Left renal pelvis (tissue), 4 donors: ENCODE measurements at places on chromosomes 12 and 14.

DNA sequence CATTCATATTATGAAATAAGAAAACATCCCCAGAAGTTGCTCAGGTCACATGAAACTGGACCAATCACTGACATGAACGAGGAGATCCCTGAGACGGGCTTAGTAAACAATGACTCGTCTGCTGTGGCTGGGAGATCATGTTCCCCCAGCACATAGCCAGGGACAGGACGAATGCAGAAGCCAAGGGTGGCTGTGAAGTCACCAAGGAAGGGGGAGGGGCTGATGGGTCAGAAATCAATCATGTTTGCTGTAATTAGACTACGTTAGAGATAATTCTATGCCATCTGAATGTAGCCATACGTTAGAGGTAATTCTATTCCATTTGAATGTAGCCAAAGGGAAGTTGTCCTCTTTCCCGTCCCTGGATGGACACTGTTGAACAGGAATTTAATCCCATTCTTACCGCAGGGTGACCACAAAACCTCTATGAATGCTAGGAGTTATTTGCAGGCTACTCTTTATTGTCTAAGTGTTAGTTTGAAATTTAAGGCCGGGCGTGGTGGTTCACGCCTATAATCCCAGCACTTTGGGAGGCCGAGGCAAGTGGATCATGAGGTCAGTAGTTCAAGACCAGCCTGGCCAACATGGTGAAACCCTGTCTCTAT is 332.9 kb downstream of the TMEM132D start:
- DNase-seq: no peak

DNA sequence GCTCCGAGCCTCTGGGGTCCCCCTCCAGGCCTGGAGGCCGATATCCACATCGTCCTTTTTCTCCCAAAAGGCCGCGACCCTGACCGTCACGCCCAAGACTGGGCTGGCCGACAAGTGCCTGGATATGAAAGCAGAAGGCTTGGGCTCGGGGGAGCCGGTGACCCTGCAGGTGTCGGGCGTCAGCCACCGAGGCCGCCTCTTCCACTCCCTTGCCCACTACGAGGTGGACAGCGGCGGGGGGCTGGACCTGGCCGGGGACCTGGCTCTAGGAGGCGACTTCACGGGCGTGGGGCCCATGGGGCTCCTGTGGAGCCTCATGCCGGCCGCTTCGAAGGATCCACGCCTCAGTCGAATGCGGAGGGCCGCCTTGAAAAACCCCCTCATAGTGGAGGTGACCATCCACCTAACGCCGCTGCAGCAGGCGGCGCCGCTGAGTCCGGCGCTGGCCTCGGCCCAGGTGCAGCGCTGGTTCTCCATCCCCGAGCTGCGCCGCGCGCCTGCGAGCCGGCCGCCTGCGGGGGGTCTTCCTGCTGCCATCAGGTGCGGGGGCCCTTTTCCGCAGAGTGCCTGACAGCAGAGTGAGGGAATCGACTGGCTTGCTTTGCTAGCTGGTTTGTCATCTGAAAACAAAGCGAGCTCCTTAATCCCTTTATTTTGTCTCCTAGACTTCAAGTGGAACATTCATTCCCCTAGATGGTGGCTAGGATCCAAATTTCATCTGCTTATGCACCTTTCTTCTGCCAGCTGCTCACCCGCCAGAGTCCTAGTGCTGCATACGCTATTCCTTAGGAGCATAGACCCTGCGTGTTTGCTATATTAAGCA is 10.6 kb upstream of the DNAL1 start:
- DNase-seq: no peak

- DNase-seq: no peak
Observed at GRCh38 chr12:117098361-117099217, 627 bp downstream of the TESC start.

DNA sequence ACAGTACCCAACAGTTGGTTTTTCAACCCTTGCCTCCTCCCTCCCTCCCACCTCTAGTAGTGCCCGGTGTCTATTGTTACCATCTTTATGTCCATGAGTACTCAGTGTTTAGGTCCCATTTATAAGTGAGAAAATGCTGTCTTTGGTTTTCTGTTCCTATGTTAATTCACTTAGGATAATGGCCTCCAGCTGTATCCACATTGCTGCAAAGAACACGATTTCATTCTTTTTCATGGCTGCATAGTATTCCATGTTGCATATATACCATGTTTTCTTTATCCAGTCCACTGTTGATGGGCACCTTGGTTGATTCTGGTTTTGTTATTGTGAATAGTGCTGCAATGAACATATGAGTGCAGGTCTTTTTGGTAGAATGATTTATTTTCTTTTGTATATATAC is 631.3 kb downstream of the MED13L start:
- DNase-seq: no peak

DNA sequence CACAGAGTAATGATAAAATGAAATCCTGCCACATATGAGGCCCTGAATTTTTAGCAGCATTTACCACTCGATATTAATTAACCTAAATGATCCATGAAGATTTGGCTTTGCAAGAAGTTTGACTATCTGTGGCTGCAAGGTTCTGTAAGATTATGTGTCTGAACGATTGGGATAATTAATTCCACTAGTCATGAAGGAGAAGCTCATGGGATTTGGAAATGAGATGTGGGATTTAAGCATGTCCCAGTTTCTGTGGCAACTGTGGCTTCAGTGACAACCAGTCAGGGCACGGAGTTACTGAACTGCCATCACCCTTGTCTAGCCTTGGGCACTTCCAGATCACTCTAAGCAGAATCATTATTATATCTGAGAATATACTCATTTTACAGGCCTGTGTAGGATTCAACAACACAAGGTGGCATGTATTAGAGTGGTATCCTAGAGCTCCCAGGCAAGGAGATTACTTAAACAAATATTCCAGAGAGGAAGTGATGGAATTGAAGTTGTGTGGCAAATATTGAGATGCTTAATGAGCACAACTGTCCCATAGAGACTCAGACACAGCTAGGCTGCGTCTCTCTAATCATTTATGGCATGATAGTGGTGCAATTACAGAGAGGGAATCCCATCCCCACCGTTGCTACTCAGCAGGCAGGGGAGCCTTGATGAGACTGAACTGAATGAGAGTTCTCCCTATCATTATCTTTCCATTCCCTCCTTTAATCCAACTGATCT is 205.0 kb upstream of the KRR1 start:
- DNase-seq: no peak

DNA sequence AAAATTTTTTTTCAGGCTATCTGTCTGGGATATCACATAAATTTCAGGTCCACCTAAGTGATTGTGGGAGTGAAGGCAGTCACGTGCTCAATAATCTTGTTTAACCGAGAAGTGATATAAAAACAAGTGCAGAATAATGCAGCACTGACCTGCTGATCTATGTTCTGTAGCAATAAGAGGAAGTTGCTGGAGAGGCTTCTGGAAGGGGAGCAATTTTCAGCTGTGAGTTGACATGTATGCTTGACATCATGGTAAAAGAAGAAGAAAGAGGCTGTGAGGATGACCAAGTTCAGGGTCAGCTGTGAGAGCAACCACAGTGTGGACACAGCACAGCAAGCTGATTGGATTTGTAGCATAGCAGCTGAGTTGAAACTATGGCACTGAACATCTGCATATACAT is 172.0 kb upstream of the PELI2 start:
- no peak for DNase-seq

DNA sequence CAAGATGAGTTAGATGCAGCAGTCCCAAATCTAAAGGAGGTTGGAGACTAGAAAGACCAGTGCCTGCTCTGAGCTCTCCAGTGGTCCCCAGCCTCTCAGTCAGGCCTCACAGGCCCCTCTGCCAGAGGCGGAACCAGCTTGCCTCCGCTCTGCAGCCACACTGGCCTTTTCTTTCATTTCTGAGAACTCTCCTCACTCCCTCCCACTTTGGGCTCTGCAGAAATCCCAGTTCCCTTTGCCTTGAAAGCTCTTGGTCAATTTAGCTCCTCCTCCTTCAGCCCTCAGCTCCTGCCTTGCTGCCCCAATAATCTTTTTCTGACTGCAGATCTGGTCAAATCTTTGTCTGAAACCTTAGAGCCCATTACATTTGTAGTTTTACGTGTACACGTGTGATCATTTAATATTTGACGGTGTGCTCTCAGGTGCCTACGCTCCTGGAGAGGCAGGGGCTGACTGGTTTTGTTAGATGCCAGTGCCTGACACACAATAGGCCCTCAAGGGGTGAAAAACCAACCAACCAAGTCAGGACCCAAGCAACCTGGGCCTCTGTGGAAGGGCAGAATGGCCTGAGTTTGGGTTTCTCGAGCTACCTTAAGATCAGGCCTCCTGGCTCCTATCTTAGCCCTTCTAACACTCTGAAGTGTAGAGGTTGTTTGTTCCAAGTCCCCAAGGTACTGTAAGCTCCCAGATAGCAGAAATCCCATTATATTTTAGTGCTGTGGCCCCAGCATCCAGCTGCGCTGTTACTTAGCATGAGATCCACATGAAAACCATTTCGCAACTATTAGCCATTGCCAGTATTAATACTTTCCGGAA is 1.1 kb upstream of the NUDT4 start:
- no peak for DNase-seq

DNA sequence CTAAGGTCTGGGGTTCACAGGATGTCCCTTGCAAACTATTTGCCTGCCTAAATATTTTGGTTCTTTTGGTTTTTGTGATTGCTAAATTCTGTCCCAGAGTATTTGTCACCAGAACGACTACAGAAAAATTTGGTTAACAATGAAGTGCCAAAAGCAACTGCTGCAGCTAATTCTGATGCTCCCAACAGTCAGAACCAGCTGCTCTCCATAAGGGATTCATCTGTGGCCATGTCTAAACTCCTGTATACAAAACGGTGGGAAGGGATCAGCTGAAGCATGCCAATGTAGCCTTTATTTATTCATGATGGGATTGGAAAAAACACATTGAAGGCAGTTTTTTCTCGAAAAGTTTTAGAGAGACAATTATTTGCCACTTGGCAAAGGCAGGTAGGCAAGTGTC is 29.3 kb upstream of the PELI2 start:
- no peak for DNase-seq

- no peak for DNase-seq
Observed at GRCh38 chr12:12178559-12178958, 88.3 kb downstream of the LRP6 start.

- DNase-seq: no peak
Observed at GRCh38 chr14:90513161-90514014, 116.6 kb downstream of the CALM1 start.

DNA sequence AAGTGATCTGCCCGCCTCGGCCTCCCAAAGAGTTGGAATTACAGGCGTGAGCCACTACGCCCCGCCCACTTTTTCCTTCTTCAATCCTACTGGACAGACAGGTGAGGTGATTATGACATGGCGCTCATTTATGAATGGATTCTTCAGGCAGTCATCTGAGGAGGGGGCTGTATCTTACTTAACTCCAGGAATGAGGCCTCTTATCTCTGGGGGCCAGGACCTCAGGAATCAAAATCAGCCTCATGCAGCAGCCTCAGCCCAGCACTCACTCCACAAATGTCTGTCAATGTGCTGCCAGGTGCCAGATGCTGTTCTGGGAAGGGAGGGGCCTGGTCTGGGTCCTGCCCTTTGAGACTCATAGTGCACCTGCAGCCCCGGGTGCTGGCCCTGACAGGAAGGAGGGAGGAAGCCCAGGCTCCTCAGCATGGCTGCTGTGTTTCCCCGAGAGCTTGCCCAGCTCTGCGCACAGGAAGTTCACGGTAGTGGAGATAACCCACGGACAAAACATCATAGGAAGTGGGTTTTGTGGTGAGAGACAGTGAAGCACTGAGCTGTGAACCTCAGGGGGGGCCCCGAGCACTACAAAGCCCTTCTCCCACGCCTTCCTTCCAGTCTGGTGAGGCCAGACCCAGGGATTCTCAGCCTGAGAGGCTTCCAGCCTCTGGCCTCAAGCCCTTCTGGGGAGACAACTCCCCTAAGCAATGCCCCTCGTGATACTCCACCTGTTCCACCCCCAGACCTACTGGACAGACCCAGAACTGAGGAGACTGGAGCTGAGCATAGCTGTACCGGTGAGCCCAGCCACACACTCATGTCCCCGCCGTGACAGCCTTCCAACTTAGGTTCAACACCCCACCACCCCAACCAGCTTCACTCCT is 22.3 kb downstream of the GALNT6 start:
- no peak for DNase-seq

DNA sequence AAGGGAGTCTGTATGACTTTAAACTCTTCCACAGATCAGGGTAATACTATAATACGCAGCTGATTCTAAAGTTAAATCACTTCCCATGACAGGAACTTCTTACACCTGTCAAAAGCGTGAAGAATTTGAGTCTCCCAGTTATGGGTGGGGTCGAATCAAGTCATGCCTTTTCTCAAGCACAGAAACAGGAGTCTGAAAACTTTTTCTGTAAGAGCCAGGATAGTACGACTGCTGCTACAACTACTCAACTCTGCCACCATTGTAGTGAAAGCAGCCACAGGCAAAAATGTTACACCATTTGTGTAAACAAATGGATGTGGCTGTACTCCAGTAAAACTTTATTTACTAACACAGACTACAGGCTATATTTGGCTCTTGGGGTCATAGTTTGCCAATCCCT is 90.3 kb downstream of the DUSP6 start:
- no peak for DNase-seq

- DNase-seq: no peak
Observed at GRCh38 chr12:123858176-123858575, 96.1 kb downstream of the DNAH10 start.

GRCh38 chr12:132046561-132046960 is 96.8 kb downstream of the EP400 start:
- no peak for DNase-seq

DNA sequence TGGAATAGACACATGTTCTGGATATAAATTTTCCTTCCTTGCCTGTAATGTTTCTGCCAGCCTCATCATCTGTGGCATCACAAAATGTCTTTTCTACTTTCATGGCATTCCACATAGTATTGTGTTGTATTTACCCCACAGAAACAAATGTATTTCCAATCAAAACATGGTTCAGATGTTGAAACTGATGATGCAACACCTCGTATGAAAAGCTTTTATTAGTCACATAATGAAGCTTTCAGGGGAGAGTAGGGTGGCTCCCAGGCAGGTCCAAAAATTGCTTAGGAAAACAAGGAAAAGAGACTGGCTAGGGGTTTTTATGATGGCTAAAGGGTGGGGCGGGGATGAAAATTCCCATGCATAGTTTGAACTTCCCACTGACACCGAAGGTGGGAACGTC is 29.1 kb upstream of the ZNF641 start:
- DNase-seq: no peak

GRCh38 chr14:81412779-81413178 is 12.7 kb upstream of the STON2 start:
- no peak for DNase-seq

DNA sequence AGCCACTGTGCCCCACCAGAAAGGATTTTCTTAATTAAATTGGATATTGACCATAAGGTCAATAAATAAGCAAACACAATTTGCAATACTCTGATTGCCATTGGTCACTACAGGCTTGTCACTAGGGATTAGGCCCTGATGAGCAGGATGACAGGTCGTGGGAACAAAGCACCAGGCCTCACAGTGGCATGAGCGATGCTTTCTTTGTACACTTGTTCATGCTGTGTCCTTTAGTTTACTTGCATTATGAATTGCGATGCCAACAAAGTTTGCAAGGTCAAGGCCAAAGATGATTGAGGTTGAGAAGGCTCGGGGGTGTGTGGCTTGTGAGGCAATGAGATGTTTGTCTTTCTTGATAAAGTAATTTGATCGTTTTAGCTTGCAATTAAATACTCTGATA is 136.0 kb downstream of the TTC8 start:
- DNase-seq: no peak

- DNase-seq: no peak
Observed at GRCh38 chr12:121404734-121405133, 4.8 kb downstream of the RNF34 start.

GRCh38 chr14:61034416-61035120 is 53.5 kb downstream of the SLC38A6 start:
- DNase-seq: no peak
